ENCODE measurements at places on chromosomes 3 and 15.

- no peak for DNase-seq
Observed at GRCh38 chr3:142209655-142210054, 15.7 kb downstream of the GK5 start.

- DNase-seq: no peak
Observed at GRCh38 chr3:18062657-18063025, 320.2 kb upstream of the TBC1D5 start.

GRCh38 chr3:124978627-124979026 lies 44.1 kb upstream of the MUC13 start:
- no peak for DNase-seq

- no peak for DNase-seq
Observed at GRCh38 chr3:31829826-31830426, 151.1 kb downstream of the OSBPL10 start.

GRCh38 chr15:36499412-36500389 lies 79.7 kb upstream of the CDIN1 start:
- no peak for DNase-seq

DNA sequence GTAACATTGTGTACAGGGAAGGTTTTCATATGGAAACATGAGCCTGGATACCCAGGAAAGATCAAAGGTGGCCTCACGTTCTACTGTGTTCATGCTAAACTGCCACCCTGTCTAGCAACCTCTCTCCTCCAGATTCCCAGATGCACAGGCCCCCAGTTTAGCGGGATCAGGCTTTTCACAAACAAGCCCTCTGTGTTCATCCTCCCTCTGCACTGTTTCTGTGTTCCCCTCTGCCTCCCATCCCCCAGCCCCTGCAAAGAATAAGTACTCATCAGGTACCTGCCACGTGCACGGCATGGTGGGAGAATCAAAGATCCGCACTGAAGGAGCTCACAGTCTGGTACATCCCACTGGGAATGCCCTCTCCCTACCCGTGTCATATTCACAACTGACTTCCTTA lies 46.1 kb downstream of the TMEM266 start:
- no peak for DNase-seq

GRCh38 chr15:90231028-90232017 lies 2.4 kb downstream of the CIB1 start:
- peak; percentile 77 for DNase-seq

DNA sequence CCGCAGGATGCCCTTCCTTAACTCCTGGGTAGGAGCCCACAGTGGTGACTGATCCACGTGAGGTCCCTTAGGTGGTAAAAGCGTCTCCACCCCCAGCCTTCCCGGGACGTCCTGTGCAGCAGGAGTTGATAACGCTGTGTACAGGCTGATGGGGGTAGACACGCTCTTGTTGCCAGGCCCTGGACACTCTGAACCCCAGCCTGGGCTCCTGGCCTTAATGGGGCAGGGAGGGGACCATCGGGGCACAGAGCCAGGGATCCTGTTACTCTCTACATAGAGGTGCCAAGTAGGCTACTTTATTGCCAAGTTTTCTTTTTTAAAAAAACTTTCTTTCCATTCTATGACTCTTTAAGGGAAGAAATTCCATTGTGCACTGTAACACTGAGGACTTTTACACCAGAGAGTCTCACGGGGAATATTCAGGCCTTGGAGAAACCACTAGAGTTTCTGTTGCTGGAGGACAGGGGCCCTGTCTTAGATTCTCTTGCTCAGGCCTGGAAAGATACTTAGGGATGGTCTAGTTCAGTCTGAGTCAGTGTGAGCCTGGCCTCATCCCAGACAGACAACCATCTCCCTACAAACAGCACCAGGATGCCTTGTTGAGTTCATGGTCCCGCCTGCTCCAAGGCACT lies 104.3 kb upstream of the RNU6-1 start:
- no peak for DNase-seq

DNA sequence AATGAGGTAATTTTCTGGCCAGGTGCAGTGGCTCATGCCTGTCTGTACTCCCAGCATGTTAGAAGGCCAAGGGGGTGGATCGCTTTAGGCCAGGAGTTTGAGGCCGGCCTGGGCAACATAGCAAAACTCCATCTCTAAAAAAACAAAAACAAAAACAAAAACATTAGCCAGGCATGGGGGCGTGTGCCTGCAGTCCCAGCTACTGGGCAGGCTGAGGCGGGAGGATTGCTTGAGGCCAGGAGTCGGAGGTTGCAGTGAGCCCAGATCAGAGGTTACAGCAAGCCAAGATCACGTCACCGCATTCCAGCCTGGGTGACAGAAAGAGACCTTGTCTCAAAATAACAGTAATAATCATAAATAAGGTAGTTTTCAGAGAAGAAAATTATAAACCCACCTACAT lies 55.7 kb downstream of the LDHAL6B start:
- no peak for DNase-seq
